ENCODE measurements at places on chromosomes 1 and 21.

DNA sequence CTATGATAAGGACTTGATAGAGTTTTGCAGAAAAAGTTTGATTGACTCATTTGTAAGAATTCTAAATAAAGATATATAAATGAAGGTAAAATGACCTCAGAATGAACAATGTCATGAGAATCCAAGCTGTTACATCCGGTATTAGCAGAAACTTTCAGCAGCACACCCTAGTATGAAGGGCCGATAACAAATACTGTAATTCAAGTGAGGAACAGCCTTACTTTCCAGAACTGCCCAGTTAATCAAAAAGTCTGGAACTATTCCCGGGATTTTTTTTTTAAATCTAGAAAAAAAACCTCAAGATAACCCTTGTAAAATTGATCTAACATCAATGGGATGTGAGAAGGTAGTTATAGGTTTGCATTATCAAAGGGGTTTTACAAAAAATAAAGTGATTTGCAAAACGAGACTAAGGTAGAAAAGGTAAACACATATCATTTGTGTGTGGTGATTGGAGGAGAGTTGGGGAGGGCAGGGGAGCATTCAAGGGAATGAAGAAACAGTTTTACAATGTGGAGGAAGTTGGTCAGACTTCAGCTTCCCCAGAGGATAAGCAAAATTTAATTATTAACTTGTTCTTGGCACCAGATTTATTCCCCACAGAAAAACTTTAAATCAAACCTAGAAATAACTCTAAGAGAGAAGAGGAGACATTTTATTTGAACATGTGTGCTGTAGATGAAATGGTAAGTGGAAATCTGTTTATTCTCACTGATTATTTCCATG, 75.9 kb upstream of the VCAM1 start:
- peak; percentile 43 for DNase-seq

GRCh38 chr1:116558140-116558549, 12.7 kb downstream of the CD58 start:
- DNase-seq, result no peak

- DNase-seq, result no peak
Observed at GRCh38 chr1:90161625-90162024, 166.7 kb downstream of the ZNF326 start.

GRCh38 chr1:217626321-217626720, 4.6 kb downstream of the GPATCH2 start:
- DNase-seq, result no peak

DNA sequence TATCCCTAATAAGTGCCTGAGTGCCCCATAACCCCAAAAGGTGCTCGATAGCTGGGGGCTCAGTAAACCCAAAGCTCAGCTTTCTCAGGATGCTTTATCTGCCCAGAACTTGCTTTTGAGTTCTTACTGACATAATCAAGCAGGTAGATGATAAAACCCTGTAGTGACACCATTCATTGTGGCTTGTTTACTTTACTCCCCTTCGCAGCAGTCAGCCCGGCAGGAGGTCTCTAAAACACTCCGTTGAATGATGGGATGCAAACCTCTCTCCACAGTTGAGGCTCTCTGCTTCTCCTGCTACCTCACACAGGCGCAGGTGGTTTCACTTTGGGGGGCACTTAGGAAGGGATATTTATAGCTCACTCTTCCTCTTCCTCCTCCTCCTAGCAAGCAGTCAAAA, 349.4 kb downstream of the HLX start:
- DNase-seq, result no peak

GRCh38 chr1:81254560-81254959, 546.2 kb upstream of the ADGRL2 start:
- DNase-seq, result no peak

All from Caki2 (cell line).